BJ (cell line): ENCODE measurements at places on chromosomes 16 and 17. TPM values are rescaled to one million over a fixed set of nuclear protein-coding genes. Genes with fewer than 3 reads are reported as not detected.

The MPV17L gene
- polyA plus RNA-seq = 0.38 and 0.42 TPM in 2 replicates

The TMC7 gene
- polyA plus RNA-seq = 0.40 and 0.47 TPM in 2 replicates

The DPEP2 gene
- 0.10 and 0.25 TPM in 2 replicates for polyA plus RNA-seq

The JPH3 gene
- not detected in 2 replicates for polyA plus RNA-seq

The CHST4 gene
- not detected in 2 replicates for polyA plus RNA-seq

The MSLN gene
- polyA plus RNA-seq = 0.25 and 0.67 TPM in 2 replicates

The PRR35 gene
- not detected in 2 replicates for polyA plus RNA-seq

The MAFG gene
- polyA plus RNA-seq = 12.2 and 20.6 TPM in 2 replicates

The KREMEN2 gene
- polyA plus RNA-seq = not detected in 2 replicates

The KRT20 gene
- not detected in 2 replicates for polyA plus RNA-seq

The KRTAP17-1 gene
- not detected in 2 replicates for polyA plus RNA-seq

The MILR1 gene
- polyA plus RNA-seq = 0.75 and 1.8 TPM in 2 replicates

The USP43 gene
- 0.16 and 0.23 TPM in 2 replicates for polyA plus RNA-seq

The TBC1D3 gene
- not detected in 2 replicates for polyA plus RNA-seq

The CTRB2 gene
- not detected in 2 replicates for polyA plus RNA-seq

The TAT gene
- polyA plus RNA-seq = not detected in 2 replicates

The TNP2 gene
- polyA plus RNA-seq = not detected in 2 replicates

The LGALS9B gene
- not detected in 2 replicates for polyA plus RNA-seq

The DNAAF1 gene
- polyA plus RNA-seq = not detected in 2 replicates

The EVPL gene
- not detected in 2 replicates for polyA plus RNA-seq

The NPIPB8 gene
- polyA plus RNA-seq = 0.23 TPM in 1 of 2 replicates, not detected in the other

The KRT24 gene
- polyA plus RNA-seq = not detected in 2 replicates

The CDYL2 gene
- polyA plus RNA-seq = 0.87 and 1.6 TPM in 2 replicates

The TBC1D3I gene
- 0.11 TPM in 1 of 2 replicates, not detected in the other for polyA plus RNA-seq

The SPNS2 gene
- not detected in 2 replicates for polyA plus RNA-seq

The HSD17B2 gene
- 0.60 and 0.81 TPM in 2 replicates for polyA plus RNA-seq

The ARL17A gene
- 7.7 and 11.3 TPM in 2 replicates for polyA plus RNA-seq

The SALL1 gene
- 4.0 and 5.4 TPM in 2 replicates for polyA plus RNA-seq

The TNFSF13 gene
- 2.0 and 2.4 TPM in 2 replicates for polyA plus RNA-seq

The AIPL1 gene
- polyA plus RNA-seq = not detected in 2 replicates

The CD79B gene
- polyA plus RNA-seq = 0.36 and 0.58 TPM in 2 replicates

The NPIPB4 gene
- polyA plus RNA-seq = 9.6 and 12.6 TPM in 2 replicates

The C1QTNF8 gene
- polyA plus RNA-seq = not detected in 2 replicates

The CCL2 gene
- 303 and 386 TPM in 2 replicates for polyA plus RNA-seq

The PDE6G gene
- 0.36 and 0.37 TPM in 2 replicates for polyA plus RNA-seq

The HOXB2 gene
- polyA plus RNA-seq = 1.5 and 1.7 TPM in 2 replicates

The CLEC3A gene
- not detected in 2 replicates for polyA plus RNA-seq

The ZACN gene
- 0.05 TPM in 1 of 2 replicates, not detected in the other for polyA plus RNA-seq

The MT3 gene
- polyA plus RNA-seq = not detected in 2 replicates

The PIRT gene
- not detected in 2 replicates for polyA plus RNA-seq
